ENCODE measurements at places on chromosomes 16 and 17.

DNA sequence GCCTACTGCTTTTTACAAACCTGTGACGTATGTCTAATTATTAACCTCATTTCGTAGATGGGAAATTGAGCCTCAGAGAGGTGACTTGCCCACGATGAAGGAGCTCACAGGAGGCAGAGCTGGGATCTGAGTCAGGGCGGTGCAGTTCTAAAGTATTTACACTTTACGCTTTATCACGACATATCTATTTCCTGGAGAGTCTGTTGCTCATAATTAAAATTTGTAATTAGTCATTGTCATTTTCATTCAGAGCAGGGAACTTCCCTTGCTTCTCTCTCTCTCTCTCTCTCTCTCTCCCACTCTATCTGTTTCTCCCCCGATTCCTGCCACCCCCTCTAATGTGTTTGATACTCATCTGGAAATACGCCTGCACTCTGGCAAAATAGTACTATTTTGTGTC, 5.9 kb downstream of the SLC5A11 start:
- no peak for DNase-seq

DNA sequence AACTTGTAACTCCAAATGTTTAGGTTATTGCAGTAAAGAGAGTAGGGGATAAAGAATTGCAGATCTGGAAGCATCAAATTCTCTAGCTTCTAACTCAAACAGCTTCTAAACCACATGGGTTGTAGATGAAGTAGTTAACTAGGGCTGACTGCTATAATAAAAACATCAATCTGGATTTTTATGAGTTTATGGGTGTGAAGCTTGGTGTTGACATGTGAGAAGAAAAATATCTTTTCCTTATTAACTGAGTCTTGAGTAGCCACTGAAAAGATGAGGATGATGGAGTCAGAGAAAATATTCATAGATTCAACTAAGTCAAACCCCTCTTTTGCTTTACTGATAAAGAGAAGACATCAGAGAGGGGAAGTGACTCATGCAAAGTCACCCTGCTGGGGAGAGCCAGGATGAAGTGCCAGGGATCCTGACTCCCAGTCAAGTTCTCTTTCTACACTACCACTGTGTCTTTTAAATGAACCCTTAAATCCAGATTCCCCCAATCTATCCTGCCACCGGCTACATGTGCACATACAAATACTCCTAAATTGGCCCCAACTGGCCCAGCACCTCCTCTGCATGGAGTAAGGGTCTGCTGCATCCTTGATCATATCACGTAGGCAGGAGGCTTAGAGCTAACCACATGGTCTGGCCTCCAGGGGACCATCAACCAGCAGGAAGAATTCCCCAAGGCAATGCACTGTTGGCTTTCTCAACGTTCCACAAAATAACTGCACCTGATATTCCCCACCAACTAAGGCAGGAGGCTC, 264.0 kb upstream of the CCL2 start:
- no peak for DNase-seq

DNA sequence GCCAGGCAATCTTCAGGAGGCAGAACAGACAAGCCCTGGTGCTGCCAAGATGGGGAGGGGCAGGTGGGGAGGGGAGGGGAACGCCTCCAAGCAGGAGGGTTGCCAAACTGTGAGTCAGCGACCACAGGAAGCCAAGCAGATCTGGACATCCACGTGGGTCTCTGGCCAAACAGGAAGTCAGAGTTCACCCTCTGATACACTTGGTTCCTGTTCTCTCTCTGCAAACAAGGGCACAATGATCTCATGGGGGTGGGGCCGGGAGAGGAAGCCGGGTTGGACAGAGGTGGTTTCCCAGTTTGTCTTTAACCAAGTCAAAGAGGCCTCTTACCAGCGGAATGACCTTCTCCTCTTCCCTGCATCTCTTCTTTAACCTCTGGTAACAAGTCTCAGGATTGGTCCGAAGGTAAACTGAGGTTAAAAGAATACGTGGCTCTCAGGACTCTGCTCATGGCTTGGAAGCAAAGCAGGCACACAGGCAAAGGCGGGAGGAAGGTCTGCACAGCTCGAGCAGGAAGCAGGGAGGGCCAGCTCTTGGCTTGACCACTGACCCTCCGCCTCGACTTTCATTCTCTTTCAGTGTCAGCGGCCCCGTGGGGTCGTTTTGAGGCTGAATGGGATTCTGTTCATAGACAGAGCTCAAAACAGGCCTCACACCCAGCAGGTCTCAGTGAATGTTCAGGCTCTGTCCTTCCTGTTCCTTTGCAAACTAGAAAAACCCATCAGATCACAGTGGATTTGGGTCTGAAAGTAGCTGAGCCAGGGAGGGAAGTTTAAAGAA, 32.9 kb downstream of the TK2 start:
- peak; percentile 98 for DNase-seq

DNA sequence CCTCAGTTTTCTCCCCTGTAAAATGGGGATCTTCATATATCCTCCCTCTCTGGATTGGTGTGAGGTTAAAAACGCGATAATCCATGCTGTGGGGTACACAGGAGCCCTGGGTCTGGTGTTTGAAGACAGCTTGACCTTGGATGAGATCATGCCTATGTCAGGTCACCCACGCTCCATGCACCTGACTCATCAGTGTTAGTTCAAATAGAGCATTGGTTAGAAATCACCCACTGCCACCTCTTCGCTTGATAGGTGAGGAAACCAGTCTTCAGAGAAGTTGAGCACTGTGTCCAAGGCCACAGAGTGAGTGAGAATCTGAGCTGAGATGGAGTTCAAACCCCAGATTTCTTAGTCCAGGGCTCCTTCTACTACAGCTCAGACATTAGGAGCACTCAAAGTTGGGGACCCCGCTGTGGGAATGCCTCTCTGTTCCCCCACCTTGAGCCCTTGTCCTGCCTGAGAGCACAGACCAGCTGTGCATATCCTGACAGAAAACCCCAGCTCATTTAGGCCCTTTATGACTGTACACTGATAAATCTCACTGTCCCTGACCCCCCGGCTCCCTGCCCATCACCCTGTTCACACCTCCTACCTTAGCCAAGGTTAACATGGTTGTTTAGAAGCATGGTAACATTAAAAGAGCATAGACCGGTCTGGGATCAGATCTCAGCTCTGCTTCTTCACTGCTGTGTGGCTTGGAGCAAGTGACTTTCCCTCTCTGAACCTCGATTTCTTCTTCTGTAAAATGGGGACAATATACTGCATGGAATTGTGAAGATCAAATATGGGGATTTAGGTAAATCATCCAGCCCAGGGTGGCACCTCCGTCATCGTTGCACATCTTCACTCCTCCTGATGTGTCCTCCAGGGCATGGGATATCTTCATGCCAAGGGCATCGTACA, 22.4 kb upstream of the LGALS9 start:
- no peak for DNase-seq

DNA sequence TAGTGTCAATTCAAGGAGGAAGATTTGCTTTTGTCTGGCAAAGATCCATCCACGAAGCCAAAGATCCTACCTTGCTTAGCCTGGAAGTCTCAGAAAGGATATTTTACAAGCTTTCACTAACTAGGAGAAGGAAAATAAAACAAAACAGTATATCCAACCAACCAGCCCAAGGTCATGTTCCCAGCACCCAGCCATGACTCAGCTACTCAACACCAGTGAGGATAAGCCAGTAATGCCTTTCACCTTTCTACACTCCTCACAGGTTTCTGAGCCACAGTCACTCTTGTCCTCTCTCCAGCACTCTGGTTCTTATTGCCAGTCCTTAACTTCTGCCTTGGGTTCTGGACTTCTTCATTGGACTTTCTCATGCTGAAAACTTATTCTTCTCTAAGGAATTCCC, 116.2 kb downstream of the CDH11 start:
- DNase-seq, result no peak

DNA sequence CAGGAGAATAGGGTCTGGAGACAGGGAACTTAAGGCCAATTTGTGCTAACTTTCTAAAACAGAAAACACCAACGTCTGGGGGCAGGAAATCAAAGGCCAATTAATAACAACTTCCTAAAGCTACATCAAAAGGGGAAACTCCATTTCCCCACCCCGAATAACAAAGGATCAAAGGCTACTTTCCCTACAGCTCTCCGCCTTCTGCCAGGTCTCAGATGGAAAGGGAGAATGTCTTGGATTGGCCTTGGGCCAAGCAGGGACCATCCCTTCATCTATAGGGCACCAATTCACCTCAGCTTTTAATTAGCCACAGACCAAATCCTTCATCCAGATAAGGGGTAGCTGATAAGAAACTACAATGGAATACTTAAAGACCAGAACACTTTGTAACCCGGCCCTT, 116.9 kb upstream of the ZKSCAN2 start:
- no peak for DNase-seq

- DNase-seq, result no peak
These were observed 19.1 kb downstream of the LIG3 start for GRCh38 chr17:34999456-34999855.

DNA sequence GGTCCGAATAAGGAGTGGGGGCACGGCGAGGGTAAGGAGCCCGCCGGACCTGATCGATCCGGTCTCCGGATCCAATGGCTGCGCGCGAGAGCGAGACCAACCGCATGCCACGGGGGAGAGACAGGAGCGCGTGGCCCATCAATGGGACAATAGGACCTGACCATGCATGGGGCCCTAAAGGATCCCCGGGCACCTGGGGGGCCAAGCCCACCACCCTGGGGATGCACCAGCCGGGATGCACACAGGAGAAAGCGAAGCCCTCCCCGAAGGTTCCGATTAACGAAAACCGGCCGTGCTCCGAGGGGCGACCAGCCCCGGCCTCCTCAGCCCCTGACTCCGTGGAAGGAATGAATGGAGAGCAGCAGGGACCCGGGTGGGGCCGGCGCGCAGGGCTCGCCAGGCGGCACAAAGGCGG, 525 bp downstream of the JPT1 start:
- peak; percentile 56 for DNase-seq

DNA sequence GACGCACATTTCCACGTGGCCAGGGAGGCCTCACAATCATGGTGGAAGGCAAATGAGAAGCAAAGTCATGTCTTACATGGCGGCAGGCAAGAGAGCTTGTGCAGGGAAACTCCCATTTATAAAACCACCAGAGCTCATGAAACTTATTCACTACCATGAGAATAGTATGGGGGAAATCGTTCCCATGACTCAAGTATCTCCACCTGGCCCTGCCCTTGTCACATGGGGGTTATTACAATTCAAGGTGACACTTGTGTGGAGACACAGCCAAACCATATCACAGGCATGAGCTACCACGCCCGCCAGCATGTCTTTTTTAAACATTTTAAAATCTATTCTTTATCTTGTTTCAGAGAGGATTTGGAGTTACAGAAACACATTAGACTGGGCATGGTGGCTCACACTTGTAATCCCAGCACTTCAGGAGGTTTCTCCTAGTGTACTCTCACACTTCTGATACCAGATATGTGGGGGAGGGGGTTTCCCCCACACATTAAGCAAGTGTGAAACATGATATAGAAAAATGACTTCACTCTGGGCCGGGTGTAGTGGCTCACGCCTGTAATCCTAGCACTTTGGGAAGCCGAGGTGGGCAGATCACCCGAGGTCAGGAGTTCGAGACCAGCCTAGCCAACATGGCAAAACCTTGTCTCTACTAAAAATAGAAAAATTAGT, 5.6 kb upstream of the ATMIN start:
- DNase-seq, result no peak

DNA sequence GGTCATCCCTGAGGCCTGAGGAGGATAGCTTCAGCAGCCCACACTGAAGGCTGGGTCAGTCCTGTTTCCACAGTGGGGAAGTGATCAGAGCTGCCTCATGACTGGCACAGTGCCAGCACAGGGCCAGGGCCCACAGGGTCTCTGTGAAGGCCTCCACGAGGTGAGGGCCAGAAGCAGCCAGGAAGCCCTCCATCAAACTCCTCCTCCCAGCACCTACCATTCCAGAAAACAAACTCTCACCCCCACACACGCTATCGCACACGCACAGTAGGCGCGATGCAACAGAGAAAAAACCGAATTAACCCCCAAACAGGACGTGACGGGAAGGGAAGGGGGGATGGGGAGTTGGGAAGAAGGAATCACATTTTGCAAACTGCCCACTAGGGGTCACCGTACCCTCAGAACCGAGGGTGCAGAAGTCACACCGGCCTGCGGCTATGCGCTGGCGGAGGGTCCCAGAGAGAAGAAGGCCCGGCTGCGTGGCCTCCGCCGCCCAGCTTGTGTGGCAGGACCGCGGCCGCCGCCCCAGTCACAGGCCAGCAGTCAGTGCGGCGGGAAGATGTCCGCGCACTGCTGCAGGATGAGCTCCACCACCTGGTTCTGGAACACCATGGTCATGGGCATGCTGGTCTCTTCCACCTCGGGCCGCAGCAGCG, 37.6 kb downstream of the ARHGAP27 start:
- DNase-seq, result peak; percentile 65

- no peak for DNase-seq
These were observed 10.7 kb downstream of the PRR29 start for GRCh38 chr17:64008830-64009229.

- DNase-seq, result peak; percentile 50
These were observed at the start of the genes CXCL16 and ZMYND15 for GRCh38 chr17:4739122-4740024. CXCL16 (minus strand) TSS chr17:4739928; CDS start chr17:4739339, 589 bp downstream. ZMYND15 (plus strand) TSS chr17:4739833; CDS start chr17:4740549, 716 bp downstream.

DNA sequence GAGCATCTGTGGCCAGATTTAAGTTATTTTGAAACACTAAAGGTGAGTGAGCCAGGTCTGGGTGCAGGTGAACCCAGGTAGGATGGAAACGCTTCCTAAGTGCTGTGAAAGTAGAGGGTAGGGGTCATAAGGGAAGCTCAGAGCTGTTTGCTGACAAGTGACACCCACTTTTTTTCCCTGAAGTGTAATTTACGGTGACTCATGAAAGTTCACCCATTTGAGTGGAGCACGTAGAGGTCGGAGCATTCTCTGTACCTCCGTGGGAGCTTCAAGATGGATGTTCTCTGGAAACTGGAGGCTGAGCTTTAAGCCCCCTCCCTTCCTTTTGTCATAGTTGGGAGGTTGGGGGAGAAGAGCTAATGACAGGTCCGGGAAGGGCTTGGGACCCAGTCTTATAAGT, 44.3 kb downstream of the MPRIP start:
- DNase-seq, result no peak

DNA sequence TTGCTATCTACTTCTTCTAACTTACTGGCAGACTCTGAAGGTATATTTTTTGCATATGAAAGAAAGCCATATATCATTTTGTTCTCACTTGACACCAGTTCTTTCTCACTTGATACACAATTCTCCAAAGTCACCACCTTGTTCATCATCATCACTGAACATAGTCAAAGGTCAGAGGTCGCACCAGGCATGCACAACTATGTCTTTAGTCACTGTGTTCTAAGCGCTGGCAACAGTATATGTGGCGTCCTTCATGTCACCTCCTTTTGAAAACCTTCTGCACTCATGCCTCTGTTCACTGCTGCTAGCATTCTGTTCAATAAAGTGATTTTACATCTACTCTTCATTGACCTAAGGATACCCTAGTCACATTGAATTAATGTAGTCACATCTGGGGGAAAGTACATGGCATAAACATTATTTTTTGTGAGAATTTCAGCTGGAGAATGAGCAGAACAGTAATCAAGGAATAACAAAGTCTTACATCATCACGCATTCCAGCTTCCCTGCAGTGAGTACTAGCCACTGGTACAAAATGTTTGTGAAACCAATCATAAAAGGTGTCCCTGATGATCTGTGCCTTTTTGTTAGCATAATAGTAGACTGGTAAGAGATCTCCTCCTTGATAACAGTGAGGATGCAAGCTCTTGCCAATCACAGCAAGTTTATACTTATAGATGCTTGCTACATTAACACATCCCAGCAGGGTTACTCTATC, 20.5 kb upstream of the TBX4 start:
- DNase-seq, result no peak

GRCh38 chr17:74776990-74777389, 845 bp upstream of the NAT9 start:
- DNase-seq, result no peak

GRCh38 chr16:88346680-88347505, 35.9 kb upstream of the ZNF469 start:
- DNase-seq, result no peak

- no peak for DNase-seq
These were observed 1241.8 kb upstream of the GOT2 start for GRCh38 chr16:59975953-59976352.
